ENCODE measurements at places on chromosomes 7 and 10.

DNA sequence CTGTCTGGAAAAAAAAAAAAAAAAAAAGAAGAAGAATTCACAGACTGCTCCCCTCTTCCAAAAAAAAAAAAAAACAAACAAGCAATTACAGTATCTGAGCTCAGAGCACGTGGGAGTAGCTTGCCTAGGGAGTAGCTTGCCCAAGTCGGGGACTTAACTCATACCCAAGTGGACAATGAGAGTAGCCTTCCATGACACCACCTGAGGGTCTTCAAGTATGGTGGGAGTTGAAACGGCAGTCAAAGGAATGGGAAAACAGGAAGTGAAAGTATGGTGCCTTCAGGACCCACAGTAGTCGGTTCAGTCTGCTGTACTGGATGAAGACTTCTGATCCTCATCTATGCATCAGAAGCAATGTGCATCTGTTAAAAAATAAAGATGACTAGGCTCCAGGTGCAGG lies 10.6 kb downstream of the VOPP1 start:
- no peak for DNase-seq

DNA sequence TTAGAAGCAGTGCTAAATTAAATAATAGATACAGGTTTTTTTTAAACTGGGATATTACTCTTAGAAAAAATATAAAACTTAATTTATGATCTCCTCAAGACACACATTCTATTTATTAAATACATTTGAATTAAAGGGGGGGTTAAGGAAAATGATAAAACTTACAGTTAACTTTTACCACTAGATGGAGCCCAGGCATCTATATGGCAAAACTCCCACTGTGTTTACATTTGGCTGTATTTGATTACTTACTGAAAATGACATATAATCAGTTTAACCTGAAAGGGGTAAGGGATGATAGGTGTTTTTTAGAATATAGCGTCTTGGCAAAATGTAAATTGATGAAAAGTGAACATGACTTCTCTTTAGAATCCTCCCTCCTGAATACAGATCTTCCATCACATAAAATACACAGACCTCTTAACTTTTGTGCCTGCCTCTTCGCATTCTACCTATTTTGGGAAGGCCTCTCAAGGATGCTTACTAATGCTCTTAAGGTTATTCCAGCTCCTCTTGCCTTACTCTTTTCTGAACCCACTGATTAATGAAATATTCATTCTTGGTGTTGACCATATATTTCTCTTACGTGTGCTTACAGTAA lies 235.7 kb downstream of the AGMO start:
- no peak for DNase-seq

DNA sequence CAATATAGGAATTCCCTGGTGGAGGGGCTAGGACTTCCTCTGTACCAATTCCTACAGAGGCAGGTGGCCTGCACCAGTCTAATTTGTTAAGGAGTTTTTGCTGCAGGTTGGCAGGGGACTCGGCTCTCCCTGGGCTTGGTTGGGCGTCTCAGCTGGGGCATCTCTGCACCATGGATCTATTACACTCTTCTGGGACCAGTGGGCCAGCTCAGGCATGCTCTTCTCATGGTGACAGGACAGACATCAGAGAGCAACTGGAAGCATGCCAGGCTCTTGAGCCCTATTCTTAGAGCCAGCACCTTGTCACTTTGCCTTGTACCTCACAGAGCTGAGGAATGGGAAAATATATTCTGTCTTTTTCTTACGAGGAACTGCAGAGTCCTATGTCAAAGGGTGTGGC lies 74.6 kb downstream of the SH2D4B start:
- DNase-seq: no peak

DNA sequence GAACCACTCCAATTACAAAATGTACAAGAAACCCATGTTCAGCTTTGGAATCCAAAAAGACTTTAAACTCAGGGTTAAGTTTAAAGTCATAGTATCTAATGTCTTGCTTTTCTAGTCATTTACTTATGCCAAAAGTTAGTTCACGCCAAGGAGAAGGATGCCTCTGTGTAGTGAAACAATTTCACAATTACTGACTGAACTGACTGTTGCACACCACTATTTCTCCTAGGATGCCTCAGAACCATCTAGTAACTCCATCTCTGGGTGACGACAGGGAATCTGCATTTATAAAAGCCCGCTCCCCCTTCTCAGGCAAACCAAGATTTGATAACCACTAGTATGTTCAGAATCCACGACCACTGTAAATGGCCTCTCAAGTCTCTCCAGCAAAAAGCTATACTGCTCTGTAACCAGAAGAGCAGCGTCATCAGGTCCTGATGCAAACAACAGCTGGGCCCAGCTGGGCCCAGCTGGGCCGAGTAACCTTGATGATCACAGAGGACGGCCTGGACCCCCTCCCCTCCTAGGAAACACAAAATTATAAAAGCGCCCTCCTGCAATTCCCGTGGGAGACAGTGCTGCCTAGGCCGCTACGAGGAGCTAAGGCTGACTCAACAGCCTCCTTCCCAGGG lies 680 bp upstream of the ADO start:
- DNase-seq: no peak

DNA sequence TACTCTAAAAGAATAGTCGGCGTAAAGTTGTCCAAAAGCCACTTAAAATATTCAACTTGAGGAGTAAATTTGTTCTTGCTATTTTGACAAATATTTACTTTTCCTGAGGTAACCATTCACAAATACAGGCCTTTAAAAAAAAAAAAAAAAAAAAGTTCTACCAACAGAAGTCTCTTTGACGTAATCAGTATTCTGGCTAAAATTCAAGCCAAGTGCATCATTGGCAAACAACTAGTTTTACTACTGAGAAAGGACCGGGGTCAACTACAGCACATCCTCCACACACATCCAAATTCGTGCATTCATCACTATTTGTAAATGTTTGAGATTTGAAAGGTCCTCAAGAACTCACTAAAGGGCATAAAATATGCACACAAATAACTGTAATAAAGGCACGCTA lies 2.0 kb downstream of the OAT start:
- DNase-seq: peak; percentile 3

- DNase-seq: no peak
Observed at GRCh38 chr7:106071999-106072714, 40.0 kb downstream of the SYPL1 start.

- DNase-seq: no peak
Observed at GRCh38 chr10:69481305-69481704, 30.0 kb downstream of the TSPAN15 start.

- DNase-seq: no peak
Observed at GRCh38 chr10:3738855-3739350, 46.1 kb downstream of the KLF6 start.
